ENCODE measurements at places on chromosomes 7 and 10.

- no peak for DNase-seq
Measured at GRCh38 chr10:81082621-81083376, 545.1 kb downstream of the SH2D4B start.

- DNase-seq, result no peak
Measured at GRCh38 chr10:89973326-89973725, 271.9 kb downstream of the KIF20B start.

DNA sequence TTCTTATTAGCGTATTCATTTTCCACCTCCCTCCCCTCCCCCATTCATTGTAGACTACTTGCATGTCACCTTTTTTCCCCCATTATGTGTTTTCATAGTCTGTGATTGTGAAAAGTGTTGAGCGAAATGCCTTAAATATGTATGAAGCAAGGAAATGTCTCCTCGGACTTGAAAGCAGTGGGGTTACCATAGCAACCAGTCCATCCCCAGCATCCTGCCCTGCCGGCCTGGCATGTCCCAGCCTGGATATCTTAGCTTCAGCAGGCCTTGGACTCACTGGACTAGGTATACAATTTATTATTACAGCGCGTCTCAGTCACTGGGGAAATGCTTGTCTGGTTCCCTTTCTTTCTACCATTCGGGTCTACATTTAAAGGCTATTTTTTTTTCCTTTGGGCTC is 283.6 kb downstream of the BICC1 start:
- DNase-seq, result no peak

GRCh38 chr10:101291331-101292193 is 62.3 kb upstream of the LBX1 start:
- peak; percentile 76 for DNase-seq

- DNase-seq, result no peak
Measured at GRCh38 chr10:5985029-5985428, 7.7 kb upstream of the IL15RA start.

DNA sequence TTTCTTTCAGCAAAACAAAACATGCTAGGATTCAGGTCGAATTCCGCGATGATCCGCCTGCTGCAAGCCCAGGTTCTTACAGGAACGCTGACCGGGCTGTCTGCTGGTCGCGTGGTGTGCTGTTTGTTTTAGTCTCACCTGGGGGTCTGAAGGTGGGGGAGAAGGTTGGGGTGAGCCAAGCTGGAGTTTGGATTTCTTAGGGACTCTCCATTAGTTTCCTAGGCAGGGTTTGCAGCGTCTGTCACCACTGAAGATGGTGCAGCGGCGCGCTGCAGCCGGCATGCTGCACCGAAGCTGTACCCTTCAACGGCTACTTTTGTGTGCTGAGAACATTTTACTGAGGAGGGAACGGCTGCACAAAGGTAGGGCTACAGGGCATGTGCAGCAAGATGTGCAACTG is 48.7 kb downstream of the GCC1 start:
- DNase-seq, result no peak

- no peak for DNase-seq
Measured at GRCh38 chr7:49320083-49320482, 395.7 kb downstream of the CDC14C start.

GRCh38 chr7:92988051-92988450 is 129.7 kb downstream of the SAMD9 start:
- DNase-seq, result no peak

GRCh38 chr7:148515728-148516695 is 74.6 kb upstream of the C7orf33 start:
- DNase-seq, result no peak

DNA sequence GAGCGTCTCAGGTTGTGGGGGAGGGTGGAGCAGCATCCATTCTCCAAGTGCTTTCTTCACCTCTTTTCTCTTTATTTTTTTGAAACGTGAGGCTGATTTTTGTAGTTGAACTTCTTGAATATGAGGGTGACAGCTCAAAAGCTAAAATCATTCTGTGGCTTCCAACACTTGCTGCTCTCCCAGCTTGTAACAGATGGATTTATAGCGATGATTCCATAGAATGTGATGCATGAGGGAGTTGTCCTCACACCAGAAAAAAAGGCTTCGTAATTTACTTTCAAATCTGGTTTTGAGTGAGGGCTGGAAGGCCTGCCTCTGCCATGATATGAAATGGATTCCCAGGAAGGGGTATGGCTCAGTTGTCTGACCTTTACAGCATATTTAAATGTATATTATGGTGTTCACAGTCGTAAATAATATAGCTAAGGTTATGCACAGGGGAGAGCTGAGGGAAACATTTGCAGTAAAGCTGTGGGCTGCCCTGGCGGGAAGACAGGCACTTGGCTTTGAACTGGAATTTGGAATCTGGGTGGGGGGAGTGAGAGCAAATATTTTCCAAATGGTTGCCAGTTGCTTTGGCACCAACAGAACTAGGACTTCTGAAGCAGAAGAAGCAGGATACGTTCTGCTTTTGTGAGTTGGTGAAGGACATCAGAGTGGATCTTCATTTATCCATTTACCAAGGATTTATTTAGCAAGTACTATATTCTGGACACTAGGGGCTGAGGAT is 166.7 kb downstream of the SORCS3 start:
- DNase-seq, result no peak

- peak; percentile 59 for DNase-seq
Measured at GRCh38 chr7:48299580-48300169, 128.4 kb downstream of the ABCA13 start.

DNA sequence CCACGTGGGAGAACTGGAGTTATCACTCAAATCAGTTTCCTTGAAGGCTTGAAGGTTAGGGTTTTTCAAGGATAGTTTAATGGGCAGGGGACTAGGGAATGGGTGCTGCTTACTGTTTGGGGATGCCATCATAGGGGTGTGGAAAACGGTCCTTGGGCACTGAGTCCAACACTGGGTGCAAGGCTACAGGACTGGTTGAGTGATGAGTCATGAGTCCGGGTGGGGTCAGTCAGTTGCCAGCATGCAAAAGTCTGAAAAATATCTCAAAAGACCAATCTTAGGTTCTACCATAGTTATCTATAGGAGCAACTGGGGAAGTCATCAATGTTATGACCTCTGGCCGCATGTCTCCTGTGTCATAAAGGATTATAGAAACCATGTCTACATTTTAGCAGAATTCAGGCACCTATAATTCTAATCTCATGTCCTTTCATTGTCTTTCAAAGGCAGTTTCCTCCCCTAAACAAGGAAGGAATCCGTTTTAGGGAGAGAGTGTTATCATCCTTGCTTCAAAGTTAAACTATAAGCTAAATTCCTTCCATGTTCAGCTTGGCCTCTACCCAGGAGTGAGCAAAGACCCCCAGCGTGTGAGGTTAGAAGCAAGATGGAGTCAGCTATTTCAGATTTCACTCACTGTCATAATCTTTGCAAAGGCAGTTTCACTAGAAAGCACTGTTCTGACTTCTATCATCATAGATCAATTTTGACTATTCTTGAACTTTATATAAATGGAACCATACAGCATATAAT is 94.5 kb downstream of the COL26A1 start:
- no peak for DNase-seq

- no peak for DNase-seq
Measured at GRCh38 chr10:110822035-110822711, 49.6 kb upstream of the PDCD4 start.

GRCh38 chr10:121648059-121648458 is 49.8 kb upstream of the FGFR2 start:
- DNase-seq, result no peak

DNA sequence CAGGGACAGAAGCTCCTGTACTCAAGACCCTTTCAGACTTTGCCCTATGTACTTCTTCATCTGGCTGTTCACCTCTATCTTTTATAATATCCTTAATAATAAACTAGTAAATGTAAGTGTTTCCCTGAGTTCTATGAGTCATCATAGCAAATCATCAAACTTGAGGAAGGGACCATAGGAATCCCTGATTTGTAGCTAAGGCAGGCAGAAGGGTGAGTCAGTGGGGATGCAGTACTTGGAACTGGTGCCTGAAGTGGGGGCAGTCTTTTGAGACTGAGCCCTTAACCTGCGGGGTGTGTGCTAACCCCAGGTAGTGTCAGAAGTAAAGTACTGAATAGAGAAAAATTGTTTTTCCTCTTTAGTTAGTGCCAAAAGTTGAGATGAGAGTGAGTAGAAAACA is 6.2 kb upstream of the TMEM243 start:
- DNase-seq, result no peak

- no peak for DNase-seq
Measured at GRCh38 chr10:9834434-9834833, 1183.2 kb upstream of the CELF2 start.

DNA sequence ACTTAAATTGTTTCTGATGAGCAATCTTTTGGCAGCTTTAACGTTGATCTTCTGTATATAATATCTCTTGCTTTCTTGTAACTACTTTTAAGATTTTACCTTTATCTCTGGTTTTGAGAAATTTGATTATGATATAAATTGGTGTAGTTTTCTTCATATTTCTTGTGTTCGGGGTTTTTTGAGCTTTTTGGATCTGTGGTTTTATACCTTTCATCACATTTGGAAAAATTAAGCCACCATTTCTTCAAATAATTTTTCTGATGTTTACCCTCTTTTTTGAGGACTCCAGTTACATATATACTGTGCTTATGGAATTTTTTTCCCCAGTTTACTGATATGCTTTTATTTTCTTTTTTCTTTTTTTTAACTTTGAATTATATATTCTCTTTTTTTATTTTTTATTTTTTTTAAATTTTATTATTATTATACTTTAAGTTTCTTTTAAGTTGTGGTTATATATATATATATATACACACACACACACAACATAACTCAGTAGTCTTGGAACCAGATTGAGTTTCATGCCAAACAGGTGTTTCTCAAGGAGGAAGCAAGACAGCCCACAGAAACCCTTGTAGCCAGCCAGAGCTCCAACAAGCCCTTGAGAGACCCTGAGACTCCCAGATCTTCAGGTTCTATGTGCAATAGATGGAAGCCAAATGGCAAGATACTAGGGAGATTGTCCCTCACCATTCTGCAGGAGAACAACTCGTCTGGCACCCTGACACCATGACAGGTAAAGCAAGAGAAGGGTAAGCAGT is 27.5 kb upstream of the NME8 start:
- no peak for DNase-seq

DNA sequence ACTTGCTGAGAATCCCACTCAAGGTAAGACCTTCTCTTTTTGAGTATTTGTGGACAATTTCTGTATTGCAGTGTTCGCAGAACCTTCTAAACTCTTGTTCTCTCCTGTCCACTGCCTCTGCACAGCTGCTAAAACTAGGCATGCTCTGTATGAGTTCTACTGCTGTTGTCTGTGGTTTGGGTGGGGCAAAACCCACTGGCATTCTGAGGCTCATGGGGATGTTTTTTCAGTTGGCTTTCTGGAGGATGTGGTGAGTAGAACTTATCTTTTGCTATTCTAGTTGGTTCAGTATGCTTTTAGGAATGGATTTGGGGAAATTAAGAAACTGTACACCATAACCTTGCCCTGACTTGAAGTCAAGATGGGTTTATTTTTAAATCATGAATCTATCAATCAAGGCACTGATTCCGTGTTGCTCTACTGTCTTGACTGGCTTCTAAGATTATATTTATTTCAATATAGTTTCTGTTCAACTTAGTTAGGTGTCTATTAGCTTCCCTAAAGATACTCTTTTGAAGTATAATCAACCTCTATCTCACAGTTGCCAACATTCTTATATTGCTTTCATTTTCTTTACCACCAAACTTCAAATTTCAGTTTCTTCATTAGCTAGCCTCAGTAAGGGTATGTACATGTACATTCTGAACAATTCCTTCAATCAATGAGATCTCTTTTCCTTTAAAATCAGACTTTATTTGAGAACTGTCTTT is 25.0 kb upstream of the C1GALT1 start:
- peak; percentile 55 for DNase-seq

DNA sequence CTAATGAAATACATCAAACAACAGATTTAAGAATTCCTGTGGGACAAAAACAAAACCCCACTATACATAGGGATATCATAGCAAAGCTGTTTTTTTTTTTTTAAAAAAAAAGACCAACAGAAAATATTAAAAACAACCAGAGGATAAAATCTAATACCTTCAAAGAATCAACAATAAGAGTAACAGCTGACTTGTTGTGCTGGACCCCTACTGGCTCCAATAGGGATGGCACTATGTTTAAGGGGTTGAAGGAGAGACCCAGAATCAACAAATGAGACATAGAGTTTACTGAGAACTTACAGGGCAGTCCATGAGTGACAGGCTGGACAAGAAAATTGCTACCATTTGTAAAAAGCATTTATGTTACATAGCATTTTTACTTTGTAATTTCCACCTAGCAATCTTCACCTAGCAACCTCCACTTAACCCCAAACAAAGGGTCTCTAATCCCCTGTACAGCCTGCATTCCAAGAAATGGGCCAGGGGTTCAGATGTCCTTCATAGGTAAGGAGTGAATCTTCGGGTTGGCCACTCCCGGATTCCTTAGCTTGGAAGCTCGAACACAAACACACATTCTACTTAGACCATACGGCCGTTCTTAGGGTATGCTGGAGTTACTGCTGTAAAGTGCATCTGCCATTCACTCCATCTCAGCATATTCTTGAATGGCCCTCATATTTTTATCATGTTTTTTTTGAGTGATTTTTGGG is 25.8 kb downstream of the ASZ1 start:
- DNase-seq, result no peak

DNA sequence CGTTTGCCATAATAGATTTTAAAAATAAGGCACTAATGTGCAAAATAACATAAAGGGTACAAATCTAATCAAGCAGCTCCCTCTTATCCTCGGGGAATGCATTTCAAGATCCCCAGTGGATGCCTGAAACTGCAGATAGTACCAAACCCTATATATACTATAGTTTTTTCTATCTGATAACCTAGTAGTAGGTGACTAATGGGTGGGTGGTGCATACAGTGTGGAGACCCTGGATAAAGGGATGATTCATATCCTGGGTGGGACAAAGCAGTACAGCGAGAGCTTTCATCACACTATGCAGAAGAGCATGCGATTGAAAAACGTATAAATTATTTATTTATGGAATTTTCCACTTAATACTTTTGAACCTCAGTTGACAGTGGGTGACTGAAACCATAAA is 464.5 kb downstream of the GRID1 start:
- no peak for DNase-seq

GRCh38 chr7:79512261-79512660 is 58.8 kb upstream of the MAGI2 start:
- DNase-seq, result no peak

DNA sequence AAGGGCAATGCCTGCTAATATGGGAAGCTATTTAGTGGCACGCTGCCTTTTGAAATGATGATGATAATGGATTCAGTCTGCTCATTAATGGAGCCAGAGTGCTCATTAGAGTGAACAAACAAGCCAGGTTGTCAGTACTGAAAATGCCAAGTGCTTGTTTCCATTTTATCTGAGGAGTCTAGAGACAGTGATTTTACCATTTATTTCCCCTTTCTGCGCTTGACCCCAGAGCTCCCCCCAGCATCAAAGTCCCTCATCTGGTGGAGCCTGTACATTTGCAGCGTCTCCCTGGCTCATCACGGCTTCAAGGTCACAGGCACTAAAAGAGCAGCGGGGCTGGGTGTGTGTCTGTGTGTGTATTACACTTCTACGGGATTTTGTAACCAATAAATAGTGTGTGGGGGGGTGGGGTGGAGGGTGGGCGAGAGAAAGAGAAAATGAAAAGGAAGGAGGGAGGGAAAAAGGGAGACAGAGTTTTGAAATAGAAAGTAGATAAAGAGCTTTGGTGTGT is 553.8 kb downstream of the TFEC start:
- DNase-seq, result no peak

Data from stimulated activated naive CD8-positive, alpha-beta T cell treated with anti-CD3 and anti-CD28 coated beads, Interleukin-15, Interleukin-2, amounts not matched to agents 100 U/mL and 50 U/mL, for 24 hours (primary cell).